Activated CD4-positive, alpha-beta memory T cell treated with anti-CD3 and anti-CD28 coated beads, Interleukin-2, amount 10 ng/mL, durations not matched to agents 7 days and 5 days (primary cell): ENCODE measurements at places on chromosomes 7 and 10. TPM values are rescaled to one million over a fixed set of nuclear protein-coding genes. Genes with fewer than 3 reads are reported as not detected.

Gene ZNF248
- total RNA-seq: 8.1 TPM

Gene SORCS1
- total RNA-seq: not detected

Gene EMX2
- total RNA-seq: not detected

Gene UBE3C
- total RNA-seq: 55.7 TPM

Gene PDE1C
- total RNA-seq: not detected

DNA sequence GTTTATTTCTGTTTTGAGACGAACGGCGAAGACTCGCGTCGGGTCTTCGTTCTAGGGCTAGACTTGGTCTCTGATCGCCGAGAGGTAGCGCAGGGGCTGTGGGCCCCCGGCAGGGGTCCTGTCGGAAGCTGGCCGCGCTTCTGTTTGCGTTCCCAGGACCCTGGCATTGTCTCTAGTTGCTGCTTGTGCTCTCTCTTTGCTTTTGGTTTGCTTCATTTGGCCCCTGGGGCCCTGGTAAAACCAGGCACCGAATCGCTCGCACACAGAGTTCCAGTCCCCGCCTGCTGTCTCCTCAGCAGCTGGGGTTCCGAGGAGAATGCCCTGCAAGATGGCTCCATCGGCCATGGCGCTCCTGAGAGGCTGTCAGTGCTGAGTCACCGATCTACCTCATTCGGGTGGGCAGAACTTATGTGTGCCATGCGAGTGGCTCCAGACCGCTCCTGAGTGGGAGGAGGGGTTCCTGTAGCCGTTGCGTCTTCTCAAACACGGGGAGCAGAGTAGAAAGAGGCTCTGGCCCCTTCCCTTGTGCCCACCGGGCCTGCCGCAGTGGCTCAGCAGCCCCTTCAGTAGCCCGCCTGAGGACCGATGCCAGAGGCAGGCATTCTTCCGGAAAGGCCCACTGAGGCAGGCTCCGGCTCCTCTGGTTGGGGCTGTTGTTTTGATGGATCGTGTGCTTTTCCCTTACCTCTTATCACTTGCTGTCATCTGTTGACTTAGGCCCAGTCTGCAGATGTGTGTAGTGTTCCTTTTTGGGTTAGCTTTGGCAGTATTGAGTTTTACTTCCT, 826 bp downstream of the CHPF2 start:
- DNase-seq: peak; percentile 78

DNA sequence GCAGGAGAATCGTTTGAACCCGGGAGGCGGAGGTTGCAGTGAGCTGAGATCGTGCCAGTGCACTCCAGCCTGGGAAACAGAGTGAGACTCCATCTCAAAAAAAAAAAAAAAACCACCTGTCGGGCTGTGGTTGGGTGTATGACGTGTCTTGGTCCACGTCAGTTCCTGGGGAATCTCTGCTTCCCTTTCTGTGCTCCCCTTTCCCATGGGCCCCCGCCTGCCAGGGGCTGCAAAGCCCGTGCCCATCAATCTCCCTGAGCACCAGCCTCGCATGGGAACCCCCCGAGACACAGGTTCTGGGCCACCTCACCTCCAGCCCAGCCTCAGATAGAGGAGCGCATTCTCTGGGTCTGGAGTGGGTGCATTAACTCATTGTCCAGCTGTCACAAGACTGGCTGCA, 2.3 kb upstream of the SH2B2 start:
- DNase-seq: peak; percentile 28

- DNase-seq: no peak
These were observed 26.1 kb downstream of the ST7 start for GRCh38 chr7:116979430-116979829.

DNA sequence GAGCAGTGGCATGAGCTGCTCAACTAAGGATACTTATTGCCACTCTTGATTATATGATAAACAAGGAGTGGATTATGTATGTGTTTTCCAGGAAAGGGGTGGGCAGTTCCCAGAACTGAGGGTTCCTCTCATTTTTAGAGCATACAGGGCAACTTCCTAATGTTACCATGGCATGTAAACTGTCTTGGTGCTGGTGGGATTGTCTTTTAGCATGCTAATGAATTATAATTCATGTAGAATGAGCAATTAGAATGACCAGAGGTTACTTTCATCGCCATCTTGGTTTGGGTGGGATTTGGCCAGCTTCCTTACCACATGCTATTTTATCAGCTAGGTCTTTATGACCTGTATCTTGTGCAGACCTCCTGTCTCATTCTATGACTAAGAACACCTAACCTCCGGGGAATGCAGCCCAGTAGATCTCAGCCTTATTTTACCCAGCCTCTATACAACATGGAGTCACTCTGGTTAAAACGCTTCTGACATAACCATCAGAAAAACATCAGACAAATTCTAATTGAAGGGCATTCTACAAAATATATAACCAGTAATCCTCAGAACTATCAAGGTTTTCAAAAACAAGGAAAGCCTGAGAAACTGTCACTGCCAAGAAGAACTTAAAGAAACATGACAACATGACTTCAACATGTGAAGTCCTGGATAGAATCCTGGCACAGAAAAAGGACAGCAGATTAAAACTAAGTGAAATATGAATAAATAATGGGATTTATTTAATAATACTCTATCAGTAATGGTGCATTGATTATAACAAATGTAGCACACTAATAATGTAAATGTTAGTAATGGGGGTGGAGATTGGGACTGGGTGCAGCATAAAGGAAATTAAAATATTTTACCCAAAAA, 365.0 kb downstream of the SEMA3D start:
- DNase-seq: no peak

GRCh38 chr10:86261941-86262687, 104.5 kb downstream of the GRID1 start:
- DNase-seq: peak; percentile 19

DNA sequence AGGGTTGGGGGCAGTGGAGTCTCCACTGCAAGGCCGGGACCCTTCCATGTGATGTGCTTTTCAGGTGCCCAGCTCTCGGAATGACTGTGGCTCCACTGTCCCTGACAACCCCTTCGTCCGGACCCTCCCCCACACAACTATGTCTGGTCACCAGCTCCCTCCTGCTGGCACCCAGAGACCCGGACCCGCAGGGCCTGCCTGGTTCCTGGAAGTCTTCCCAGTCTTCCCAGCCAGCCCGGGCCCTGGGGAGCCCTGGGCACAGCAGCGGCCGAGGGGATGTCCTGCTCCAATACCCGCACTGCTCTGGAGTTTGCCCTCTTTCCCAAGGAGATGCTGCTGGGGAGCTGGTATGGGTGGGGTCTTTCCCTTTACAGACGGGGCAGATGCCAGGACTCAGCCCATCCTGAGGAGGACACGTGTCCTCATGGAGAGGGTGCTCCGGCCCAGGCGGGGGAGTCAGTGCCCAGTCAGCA, 5.5 kb downstream of the ATP6V0E2 start:
- no peak for DNase-seq

DNA sequence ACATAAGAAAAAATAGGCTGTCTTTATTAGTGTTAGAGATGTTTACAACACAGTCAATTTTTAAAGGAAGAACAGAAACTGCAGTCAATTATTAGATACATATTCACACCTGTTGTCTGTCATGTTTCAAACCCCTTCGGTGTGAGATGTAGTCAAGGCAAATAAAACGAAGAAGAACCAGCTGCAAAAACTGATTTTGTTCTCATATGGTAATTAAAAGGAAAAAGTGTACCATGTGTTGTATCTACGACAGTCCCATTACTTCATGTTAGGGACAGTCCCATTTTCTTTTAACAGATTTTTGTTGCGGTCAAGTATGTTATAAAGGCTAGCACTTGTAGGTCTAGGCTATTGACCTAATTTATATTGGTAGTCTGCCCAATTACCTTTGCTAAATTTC, 149.4 kb downstream of the LRRN3 start:
- DNase-seq: no peak

- DNase-seq: no peak
These were observed 89.7 kb upstream of the RET start for GRCh38 chr10:42987121-42987541.

DNA sequence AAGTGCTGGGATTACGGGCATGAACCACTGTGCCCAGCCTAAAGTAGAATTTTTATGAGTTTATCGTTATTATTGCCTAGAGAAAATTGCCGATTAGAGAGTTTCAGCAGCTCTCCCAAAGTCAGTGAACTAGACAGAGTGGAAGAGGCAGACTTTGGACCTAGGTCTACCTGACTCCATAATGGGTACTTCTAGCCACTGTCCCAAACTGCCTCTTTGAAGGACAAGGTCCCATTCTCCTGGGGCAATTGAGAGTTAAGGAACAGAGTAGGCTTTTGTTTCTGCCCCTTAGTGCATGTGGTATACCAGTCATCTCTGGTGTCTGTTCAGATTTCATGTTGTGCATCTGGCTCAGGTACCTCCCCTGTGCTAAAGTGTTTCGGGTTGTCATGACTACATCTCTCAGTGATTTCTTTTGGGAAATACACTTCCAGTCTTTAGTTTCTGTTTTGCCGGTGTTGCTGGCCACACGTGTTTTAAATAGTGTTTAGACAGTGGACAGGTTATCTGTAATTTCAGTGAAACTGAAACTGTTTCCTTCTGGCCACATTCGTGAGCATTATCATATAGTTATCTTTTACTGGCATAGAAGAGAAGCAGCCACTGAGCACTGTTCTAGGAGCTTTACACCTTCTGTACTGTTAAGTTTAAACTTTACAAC, 4.7 kb downstream of the TMEM236 start:
- DNase-seq: no peak

DNA sequence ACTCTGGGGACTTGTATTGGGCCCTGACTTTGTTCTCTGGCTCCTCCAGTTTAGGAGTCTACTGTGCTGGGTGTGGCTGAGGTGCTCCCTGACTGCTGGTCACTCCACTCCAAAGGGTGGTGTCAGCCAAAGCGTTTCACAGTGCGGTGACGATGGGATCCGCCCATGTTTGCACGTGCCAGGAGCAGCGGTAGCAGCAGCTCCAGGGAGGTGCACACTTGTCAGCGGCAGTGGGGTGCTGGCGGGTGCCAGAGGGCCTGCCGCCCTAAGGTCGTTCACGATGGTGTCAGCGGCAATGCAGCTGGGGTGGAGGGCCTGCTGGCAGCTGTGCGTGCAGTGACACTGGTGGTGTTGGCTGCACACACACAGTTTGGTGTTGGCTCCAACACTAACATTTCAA, 268.5 kb upstream of the AKR1E2 start:
- no peak for DNase-seq

DNA sequence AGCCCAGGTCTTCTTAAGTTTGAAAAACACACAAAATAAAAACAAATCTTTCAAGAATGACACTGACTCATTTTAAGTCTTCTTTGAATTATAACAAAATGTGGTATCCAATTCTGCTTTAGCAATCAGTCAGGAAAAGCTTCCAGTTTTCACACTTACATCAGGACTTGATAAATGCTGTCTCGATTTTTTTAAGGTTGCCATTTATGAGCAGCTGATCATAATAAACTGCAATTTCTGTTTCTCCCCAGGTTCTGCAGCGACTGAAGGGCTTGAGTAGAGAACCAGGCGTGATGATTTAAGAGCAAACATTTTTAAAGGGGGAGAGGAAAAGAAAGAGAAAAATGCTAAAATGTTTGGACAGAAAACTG, 71.1 kb downstream of the FAM107B start:
- no peak for DNase-seq

DNA sequence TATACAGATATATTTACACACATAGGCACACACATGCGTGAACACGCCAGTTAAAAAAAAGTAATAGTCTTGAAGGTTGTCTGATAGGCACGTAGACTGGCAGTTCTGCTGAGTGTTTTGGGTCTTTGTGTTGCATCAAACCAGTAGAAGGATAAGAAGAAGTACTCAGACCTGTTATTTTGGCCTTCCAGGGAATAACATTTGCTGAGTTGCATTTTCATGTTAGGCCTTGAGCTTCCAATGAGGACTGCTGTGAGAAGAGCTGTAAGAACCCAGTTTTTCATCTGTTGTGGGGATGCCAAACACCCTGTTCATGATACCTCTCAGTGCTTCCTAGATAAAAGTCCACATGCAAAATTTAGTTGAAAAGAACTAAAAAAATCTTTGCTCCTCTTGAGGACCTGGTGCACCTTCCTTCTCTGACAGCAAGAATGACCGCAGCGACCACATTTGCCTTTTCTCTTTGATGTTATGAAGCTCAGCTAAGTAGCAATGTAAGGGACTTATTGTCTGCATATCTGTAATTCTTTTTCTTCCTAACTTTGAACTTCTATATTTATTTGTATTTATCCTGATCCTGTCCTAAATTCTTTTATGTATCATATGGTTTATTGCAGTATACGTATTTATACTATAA, 27.2 kb downstream of the HIPK2 start:
- DNase-seq: no peak

DNA sequence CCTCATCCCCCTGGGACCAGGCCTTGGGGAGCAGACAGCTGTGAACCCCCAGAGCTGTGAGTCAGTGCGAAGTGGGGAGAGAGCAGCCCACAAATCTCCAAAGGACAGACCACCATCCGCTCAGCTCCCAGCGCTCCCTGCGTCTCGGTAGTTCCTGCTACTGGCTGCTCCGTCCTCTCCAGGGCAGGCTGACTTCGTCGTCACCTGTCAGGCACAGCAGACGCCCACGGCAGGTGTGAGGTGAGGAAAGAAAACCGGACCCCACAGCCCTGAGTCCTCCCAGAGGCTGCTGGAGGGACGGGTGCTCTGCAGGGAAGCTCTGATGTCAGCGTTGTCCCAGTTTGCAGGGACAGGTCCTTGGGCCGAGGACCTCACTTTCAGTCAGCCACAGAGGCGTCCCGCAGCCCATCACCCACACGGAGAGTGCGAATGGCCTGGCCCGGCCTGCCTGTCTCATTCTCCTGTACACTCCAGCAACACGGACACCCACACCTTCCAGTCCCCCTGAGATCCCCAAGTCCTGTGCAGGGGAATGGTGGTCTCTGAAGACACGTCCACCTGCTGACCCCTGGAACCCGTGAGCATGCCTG, 95.2 kb downstream of the DNAJB6 start:
- DNase-seq: peak; percentile 15

DNA sequence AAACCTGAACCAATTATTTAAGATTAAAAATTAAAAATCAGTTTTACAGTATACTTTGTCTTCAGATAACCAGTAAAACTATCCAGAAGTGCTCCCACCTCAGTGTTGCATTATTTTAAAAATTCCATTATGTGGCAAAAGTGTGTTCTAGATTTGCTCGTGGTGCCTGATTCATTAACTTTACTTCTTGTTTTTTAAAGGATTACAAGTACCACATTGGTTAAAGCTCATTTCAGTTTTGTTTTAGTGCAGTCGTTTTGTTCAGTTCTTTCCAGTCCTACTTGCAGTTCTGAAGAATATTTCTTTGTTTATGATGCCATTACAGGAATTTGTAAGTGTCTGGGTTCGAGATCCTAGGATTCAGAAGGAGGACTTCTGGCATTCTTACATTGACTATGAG, 69.0 kb downstream of the SNX10 start:
- no peak for DNase-seq

DNA sequence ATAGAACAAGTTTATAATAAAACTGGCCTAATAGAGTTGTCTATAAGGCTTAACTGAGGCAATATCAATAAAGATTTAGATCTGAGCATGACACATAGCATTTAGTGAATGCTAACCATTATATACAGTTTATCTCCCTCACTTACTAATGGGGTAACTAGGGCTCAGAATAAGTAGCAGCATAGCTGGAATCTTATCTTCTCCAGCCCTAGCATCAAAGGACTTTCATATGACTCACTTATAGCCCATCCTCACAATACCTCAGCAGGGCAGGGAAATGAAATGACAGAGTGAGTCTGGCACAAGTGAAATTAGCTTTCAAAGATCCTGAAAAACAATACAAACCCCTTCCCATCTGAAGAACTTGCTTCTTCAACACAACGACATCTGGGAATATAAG, 362.9 kb downstream of the KIF20B start:
- no peak for DNase-seq
